ENCODE measurements at places on chromosomes 6 and 20.

GRCh38 chr6:75819776-75820487, 70.9 kb downstream of the MYO6 start:
- no peaks in the 10 kb centered on the region for H3K36me3 ChIP-seq
- DNase-seq: no peak
- H3K4me1 ChIP-seq: no peaks in the 10 kb centered on the region
- no peak overlapping the region for H3K27ac ChIP-seq

DNA sequence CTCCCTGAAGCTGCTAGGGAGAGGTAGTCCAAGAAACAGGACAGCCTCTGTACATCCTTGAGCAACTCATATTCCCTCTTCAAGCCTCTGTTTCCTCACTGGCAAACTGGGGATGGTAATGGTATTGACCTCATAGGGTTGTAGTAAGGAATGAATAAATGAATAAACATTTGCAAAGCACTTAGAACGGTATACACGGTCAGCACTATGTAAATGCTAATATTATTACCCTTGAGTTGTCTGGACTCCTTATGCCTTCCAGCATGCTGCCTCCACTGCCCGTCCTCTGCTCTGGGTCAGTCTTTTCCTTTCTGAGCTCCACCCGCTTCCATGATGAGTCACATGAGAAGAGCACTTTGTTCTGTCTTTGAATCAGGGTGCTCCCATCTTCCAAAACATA, 50.6 kb downstream of the KHDC1L start:
- H3K27me3 ChIP-seq: no peaks in the 10 kb centered on the region

DNA sequence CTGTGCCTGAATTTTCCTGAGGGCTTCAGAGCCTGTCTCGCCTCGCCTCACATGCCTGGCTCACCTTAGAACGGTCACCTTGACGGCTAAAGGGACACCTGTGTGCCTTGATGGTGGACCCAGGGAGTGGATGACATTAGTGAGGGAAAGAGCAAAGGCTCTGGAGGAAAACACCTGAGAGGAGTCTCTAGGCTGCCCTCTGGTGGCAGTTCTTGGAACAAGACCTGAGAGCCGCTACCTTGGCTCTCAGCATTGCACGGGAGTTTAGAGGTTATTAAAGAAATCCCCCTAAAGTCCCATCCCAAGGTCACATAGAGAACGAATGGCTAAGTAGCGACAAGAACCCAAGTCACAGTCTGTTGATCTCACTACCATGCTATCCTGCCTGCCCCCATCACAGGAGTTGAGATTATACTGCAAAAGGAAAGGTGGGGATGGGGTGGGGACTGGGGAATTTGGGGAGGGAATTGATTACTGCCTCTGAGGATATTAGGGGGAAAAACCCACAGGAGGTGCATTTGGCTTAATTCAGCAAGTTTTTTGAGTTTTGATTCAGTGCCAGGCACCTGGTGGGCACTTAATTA, 7.9 kb upstream of the CDSN start:
- peaks cover 2% of the 10 kb centered on the region for H3K27me3 ChIP-seq
- peak; percentile 85 for DNase-seq
- H3K4me1 ChIP-seq: peaks cover 2% of the 10 kb centered on the region
- no peaks in the 10 kb centered on the region for H3K36me3 ChIP-seq

DNA sequence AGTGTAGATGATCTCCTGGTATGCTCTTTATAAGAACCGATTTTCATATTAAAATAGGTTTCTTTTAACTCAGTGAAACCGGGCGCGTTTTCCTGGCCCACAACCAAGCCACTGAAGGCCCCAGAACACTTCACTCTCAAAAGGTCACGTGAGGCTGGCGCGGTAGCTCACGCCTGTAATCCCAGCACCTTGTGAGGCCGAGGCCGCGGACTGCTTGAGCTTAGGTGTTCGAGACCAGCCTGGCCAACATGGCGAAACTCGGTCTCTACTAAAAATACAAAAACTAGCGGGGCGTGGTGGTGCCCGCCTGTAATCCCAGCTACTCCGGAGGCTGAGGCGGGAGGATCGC, 402 bp upstream of the TAF8 start:
- H3K27ac ChIP-seq: peak overlapping the region; percentile 96
- DNase-seq: peak; percentile 79
- H3K4me3 ChIP-seq: peak overlapping the region; percentile 88
- no peaks in the 10 kb centered on the region for H3K27me3 ChIP-seq

DNA sequence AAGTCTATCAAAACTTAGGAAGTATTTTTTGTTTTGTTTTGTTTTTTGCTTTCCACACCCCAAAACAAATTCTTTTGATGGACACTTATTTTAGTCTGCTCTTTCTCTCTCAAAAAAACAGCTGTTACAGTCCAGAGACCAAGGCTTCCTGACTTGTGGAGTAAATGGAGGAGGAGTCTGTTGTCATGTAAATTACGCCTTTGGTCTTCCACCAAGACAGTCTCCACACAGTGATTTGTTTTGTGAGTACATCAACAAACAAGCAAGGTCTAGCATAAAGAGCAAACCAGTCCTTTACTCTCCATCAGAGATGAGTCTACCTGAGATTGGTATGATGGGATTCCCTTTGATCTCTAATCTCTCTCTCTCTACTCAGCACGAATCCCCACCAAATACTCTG, 588.0 kb upstream of the ARID1B start:
- H3K27me3 ChIP-seq: no peaks in the 10 kb centered on the region
- H3K4me3 ChIP-seq: no peak overlapping the region
- peak overlapping the region; percentile 17 for H3K27ac ChIP-seq
- no peak for DNase-seq

- peak within 1 kb of the TSS; percentile 76 for H3K27ac ChIP-seq
- peak within 1 kb of the TSS; percentile 78 for H3K4me3 ChIP-seq
- no peaks in the 10 kb centered on the region for H3K27me3 ChIP-seq
- peak; percentile 86 for DNase-seq
- peaks cover 28% of the 10 kb centered on the region for H3K4me1 ChIP-seq
- H3K36me3 ChIP-seq: no peaks in the 10 kb centered on the region
Measured at GRCh38 chr6:131063028-131063763, at the start of gene EPB41L2. EPB41L2 (minus strand) TSS chr6:131063245; CDS start chr6:130956485, 106,760 bp downstream.
